Frontal cortex (tissue), 4 donors: ENCODE measurements at places on chromosomes 6 and 20. TPM values are rescaled to one million over a fixed set of nuclear protein-coding genes. Genes with fewer than 3 reads are reported as not detected.

GRCh38 chr20:45701873-45702272, at the start of gene WFDC13:
Gene WFDC13, plus strand, starts transcription at chr20:45702038. Its CDS starts 86 bp downstream, at chr20:45702124.
- no peak for DNase-seq

GRCh38 chr20:43710370-43711044, 16.3 kb downstream of the GTSF1L start:
- DNase-seq: no peak

DNA sequence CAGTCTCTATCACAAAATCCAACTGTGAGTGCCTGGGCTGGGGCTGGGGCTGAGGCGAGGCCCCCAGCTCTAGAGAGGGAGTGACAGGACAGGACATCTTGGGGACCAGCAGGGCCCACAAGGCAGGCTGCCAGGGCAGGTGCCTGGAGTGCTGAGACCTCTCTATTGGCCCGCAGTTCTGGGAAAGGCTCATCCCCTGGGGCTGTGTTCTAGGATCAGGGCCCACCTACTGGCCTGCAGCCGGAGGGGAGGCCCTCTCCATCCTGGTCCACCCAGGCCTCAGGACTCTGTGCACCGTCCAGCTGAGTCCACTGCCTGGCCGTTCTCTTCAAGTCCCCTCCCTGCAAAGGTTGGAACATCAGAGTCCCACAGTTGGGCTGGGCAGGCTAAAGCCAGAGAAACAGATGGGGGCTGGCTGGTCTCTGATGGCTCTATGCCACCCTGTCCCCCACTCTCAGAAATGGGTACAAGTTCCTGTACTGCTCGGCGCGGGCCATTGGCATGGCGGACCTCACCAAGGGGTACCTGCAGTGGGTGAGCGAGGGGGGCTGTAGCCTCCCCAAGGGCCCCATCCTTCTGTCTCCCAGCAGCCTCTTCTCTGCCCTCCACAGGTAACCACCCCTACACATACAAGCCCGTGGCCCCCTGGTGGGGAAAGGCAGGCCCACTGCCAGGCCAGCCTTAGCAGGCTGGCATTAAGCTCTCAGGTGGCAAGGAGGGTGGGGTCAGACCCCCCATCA, 9.0 kb downstream of the EMILIN3 start:
- DNase-seq: no peak

DNA sequence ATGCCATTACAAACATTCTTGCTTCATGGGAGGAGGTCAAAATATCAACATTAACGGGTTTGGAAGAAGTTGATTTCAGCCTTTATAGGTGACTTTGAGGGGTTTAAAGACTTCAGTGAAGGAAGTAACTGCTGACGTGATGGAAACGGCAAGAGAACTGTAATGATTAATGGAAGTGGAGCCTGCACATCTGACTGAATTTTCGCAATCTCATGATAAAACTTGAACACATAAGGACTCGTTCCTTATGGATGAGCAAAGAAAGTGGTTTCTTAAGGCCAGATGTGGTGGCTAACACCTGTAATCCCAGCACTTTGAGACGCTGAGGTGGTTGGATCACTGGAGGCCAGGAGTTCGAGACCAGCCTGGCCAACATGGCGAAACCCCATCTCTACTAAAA, 226.1 kb downstream of the BCAS1 start:
- no peak for DNase-seq

DNA sequence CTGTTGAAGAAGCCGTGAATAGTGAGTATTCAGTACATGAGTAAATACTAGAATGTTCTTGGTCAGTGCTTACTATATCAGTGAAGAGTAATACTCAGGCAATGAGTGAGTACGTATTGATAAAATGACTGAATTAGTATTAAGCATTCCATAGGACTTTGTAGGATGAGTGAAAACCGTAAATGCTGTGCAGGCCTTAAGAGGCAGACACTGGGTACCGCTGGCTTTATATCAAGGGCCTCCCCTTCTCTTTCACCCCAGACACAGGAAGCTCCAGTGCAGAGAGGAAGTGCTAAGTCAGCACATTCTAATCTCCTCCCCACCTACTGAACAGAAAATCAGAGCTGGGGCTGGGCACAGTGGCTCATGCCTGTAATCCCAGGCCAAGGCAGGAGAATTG, 24.2 kb downstream of the POFUT1 start:
- DNase-seq: no peak

GRCh38 chr6:155455766-155456165, at the start of gene NOX3:
Gene NOX3, minus strand, starts transcription at chr6:155455839. Its CDS starts 39 bp downstream, at chr6:155455800.
- DNase-seq: no peak

- no peak for DNase-seq
These were observed 682 bp upstream of the CHD6 start for GRCh38 chr20:41618807-41619311.

DNA sequence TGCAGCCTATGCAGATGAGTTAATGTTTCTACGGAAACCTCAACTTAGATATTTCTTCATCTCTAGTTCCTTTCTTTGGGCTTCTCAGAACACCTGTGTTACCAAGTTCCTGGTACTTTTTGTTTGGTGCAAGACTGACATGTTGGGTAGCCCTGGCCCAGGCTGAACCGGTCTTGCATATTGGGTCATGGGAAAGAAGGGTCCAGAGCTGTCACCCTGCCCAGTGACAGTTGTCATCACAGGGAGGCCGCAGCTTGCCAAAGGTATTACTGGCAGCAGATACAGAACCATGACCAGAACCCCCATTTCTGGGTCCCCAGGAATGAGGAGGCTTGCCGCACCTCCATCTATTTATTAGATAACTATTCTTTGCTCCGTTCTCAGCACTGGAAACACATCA, 40.2 kb downstream of the PDYN start:
- DNase-seq: no peak

GRCh38 chr20:50545126-50545525, 34.9 kb downstream of the PTPN1 start:
- no peak for DNase-seq

GRCh38 chr6:25991785-25992412, 29.3 kb downstream of the TRIM38 start:
- peak; percentile 43 for DNase-seq

DNA sequence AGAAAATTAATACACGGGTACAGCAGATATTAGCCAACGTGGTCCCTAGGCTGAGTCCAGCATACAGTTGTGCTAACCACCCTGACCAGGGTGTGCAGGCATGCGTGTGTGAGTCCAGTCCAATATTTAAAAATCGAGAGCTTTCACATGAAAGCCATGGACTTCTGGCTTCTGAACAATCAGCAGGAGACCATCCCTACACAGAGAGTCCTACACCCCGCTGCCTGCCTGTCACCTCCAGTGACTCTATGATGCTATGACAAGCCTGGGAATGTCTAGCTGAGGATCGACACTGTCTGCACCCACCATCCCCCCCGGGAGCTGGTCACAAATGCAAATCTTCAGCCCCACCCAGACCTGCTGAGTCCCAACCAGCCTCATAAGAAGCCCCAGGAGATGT, 7.9 kb downstream of the ACSS1 start:
- DNase-seq: no peak

GRCh38 chr6:131005439-131006016, 57.5 kb downstream of the EPB41L2 start:
- no peak for DNase-seq

- DNase-seq: no peak
These were observed 214.9 kb downstream of the ZFAND3 start for GRCh38 chr6:38034274-38034914.

DNA sequence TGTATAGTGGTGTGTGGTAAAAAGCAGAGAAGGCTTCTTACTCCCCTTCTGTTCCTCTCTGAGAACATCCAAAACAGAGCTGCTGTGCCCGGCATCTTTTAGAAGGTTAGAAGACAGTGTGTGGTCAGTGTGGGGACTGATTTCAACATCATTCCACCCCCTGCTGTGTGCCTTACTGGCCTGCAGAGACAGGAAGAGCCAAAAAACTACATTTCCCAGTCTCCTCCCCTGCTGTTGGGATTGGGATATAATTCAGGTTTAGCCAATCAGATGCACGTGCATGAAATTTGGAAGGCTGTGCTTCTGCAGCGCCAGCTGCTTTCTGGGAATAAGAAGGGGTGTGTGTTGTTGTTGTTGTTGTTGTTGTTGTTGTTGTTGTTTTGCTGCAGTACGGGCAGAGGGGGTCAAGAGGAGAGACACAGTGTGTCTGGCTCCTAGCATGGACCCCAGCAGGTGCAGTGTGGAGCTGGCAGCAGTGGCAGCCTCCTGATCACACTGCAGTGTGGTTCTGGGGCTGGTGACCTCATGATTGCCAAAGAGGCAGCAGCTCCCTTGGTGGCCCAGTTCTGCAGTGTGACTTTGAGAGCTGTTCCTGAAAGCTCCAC, 74.7 kb downstream of the MRPL14 start:
- DNase-seq: no peak

DNA sequence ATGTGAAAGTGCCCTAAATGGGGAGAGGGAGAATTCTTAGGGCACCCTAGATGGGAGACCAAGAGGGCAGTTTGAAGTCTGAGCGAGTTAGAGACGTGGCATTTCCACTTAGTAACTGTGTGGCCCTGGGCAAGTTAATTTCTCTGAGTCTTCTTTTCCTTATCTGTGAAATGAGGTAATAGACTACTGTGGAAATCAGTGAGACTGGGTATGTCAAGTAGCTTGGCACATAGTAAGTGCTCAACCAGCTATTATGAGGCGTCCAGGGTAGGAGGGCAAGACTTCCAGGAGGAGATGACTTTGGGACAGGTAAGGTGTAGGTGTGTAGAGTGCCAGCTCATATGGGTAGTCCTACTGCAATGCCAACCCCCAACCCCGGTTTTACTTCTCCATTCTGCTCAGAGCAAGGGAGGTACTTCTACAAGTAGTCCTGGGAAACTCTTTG, 770 bp downstream of the KIF3B start:
- DNase-seq: no peak

DNA sequence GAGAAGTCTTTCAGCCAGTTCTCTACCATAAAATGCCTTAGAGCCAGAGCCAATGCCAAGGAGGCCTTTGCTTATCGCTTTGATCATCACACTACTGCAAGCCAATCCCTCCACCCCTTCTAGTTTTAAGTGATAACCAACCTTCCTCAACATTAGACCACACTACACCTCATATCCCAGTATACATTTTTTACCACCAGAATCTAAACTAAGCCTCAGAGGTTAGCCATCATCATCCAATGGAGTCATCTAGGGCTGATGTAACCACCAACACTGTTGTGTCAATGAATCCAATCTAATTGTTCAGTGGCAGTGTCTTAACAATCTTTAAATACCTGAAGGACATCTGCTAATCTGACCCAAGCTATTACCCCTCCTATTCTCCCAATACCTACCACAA, 6.4 kb downstream of the ZUP1 start:
- no peak for DNase-seq

DNA sequence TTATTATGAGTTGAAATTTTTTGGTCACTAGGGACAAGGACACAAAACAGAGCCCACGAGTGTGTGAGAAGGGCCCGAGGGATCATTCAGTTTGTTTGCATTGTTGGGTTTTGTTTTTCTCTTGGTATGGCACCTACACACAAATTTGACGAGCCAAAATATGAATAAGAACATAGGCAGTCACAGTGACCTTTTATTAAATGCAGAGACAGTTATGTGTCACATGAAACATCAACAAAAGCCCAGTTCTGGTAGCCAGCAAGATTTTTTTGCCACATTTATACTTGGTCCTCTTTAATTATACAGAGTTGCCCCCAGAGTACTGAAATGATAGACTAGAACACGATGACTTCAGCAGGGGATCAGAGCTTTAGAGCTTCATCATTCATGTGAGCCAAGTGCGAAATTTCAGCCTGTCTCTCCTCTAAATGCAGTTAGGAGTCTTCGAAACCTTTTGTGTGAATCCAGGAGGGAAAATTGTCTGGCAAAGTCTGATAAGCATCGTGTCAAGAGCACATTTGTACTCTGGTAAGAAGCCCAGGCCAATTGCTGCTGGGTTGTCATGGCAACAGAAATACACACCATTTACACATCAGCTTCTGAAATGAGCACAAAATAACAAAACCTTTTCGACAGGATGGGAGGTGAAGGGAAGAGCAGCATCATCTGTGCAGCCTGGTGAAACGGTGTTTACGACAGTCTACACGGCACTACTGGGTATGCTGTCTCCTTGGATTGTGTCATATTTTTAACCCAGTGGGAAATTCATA, 79.2 kb upstream of the RIPOR2 start:
- no peak for DNase-seq

DNA sequence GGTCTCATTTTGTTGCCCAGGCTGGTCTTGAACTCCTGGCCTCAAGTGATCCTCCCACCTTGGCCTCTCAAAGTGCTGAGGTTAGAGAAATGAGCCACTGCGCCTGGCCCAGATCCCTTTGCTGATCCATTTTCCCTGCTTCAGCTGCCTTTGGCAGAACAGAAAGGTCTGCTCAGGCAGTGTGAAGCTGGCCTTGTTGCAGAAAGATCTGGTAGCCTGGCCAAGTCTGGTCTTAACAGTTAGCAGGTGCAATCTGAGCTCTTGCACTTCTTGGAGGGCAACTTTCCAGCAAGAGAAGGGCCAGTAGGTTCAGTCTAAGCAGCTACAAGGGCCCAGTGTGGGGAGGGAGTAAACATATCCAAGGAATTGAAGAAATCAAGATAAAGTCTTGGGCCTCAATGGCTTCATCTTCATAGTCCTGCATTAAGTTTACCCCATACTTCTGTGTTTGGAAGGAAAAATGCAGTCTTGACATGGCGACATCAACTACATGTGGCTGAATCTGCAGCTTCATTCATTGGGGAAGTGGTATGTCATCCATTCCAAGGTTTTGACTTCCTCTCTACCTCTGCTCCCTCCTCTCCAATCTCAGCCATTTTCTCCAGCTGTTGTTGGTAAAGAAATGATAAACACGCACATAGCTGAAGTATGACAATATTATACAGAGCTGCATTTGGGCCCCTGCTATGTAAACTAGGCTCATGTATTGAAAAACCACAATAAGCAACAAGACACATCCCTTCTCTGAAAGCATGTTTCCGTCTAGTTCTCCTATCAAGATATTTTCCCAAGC, 39.0 kb upstream of the NEDD9 start:
- no peak for DNase-seq

- no peak for DNase-seq
These were observed 24.1 kb downstream of the CARMIL1 start for GRCh38 chr6:25303254-25303653.

DNA sequence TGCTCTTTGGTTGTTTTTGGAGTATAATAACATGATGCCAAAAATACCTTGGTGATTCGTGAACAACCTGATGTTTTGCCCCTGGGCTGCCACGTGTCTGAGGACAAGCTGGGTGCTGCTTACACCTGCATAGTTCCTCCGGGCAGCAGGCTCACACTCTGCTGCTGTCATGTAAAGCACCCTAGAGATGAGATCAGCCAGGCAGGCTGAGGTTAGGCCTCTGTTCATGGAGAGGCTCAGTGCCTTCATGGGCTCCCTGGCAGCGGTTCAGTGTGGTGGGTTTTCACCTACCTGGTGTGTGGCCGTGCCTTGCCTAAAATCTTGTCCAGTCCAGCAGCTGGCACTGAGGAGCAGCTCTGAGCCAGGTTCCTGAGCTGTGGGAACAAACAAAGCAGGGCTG, 60.1 kb upstream of the TAGAP start:
- no peak for DNase-seq

Gene MATN4
- total RNA-seq: under 0.01 TPM

Gene ADA
- 2.4 TPM for total RNA-seq

Gene CLPSL1
- total RNA-seq: not detected

Gene GABRR1
- total RNA-seq: not detected

Gene NELFE
- 45.7 TPM for total RNA-seq

Gene ZNF165
- 1.2 TPM for total RNA-seq

Gene TPBG
- 4.5 TPM for total RNA-seq

Gene SLPI
- total RNA-seq: 0.41 TPM

Gene PDE10A
- 126 TPM for total RNA-seq
